Activated naive CD4-positive, alpha-beta T cell treated with anti-CD3 and anti-CD28 coated beads, Interleukin-2, amount 50 U/mL, for 72 hours (primary cell): ENCODE measurements at places on chromosomes 6 and 20.

- DNase-seq = no peak
Measured at GRCh38 chr6:166604911-166605310, 18.4 kb upstream of the RAMACL start.

DNA sequence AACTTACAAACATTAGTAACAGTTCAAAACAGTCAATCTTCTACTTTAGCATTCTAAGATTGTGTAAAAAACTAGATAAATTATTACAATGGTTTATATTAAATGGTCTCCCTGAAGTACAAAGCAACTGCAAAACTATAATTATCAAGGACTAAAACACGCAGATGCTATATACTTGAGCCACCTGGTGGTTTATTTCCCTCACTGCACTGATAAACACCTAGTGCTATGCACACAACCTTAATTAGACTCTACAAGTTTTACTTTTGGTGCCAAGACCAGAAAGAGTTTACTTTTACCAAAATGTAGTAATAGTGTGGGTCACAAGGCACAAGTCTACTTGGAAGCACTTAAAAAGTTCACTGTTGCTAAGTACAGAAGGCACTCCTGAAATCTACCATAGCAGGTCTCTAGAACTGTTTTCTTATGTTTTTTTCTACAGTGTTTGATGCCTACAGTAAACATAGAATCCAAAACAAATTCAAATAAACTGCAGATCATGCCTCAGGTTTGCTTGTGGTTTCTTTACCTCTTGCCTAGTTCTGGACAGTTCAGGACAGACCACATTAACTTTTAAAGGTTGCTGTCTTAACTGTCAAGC is 49.2 kb downstream of the GMDS start:
- DNase-seq = no peak

DNA sequence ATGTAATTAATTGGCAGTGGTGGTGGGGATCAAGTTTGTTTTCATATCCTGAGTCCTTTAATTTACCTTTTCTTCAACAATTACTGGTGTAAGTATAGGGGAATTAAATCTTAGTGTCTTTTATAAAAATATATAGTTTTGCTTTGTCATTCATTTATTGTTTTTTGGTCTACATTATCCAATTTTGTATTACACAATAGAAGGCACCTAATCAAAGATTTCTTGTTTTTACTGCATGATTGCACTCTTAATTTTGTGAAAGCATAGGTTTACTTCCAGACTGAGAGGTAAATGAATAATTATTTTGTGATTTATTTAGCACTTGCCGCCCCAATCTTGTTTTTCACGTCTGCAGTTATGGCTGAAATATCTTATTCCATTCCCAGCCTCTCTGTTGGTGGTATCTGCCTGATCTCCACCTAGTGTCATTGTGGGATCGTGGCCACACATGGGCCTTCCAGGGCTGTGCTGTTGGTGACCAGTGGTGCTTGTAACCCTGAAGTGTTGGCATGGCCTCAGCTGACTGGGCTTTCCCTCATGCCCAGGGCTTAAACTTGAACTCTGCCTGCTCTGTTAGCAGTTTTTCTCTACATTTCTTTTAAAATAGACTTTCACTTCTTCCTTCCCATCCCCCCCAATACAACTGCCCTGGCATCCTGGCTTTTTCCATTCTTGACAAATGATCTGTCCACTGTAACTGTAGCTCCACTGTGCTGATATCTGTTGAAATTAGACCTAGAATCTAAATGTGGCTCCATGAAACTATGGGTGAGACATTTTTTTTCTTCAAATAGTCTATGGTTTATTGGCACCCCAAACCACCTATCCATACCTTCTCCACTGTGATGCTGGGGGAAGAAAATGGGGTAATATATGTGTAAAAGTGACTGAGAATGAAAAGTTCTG is 24.8 kb downstream of the E2F3 start:
- no peak for DNase-seq

DNA sequence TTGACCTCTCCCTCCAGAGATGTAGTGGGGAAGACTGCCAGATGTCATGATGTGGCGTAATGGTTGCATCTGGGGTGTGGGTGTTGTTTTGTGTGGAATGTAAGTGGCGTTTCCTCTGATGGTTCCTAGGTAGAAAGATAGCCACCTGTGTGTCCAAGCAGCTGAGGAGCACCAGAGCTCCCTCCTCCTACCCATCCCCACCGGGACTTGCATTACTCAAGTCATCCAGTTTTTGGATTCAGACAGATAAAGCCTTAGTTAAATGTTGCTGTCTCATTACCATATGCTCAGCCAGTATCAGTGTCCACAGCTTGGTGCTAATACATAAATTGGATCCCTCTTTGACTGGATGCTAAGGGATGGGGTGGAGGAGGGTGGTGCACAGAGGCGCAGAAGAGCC is 282.3 kb downstream of the TBC1D7 start:
- no peak for DNase-seq

- no peak for DNase-seq
Measured at GRCh38 chr20:57500962-57501361, 24.0 kb downstream of the CTCFL start.

- no peak for DNase-seq
Measured at GRCh38 chr6:91304521-91304920, 717.6 kb upstream of the MAP3K7 start.

- no peak for DNase-seq
Measured at GRCh38 chr6:11494786-11495564, 42.6 kb upstream of the TMEM170B start.

DNA sequence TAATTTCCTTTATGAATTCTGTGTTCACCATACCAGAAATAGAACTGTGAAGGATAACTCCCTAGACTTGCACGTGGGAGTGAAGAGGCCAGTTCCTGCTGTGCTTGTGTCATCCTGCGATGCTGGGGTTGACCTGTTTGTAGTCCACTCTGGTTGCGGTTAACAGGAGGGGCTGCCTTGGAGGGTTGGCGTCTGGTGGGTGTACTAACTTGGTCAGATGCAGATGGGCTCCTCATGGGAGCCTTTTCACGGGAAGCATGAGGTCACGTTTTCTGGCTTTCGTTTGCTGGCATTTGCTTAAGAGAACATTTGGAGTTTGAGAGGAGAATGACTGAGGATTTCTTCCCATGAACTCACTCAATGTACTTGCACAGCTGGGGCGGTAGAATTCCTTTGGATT is 41.2 kb downstream of the IGF2R start:
- DNase-seq = no peak

DNA sequence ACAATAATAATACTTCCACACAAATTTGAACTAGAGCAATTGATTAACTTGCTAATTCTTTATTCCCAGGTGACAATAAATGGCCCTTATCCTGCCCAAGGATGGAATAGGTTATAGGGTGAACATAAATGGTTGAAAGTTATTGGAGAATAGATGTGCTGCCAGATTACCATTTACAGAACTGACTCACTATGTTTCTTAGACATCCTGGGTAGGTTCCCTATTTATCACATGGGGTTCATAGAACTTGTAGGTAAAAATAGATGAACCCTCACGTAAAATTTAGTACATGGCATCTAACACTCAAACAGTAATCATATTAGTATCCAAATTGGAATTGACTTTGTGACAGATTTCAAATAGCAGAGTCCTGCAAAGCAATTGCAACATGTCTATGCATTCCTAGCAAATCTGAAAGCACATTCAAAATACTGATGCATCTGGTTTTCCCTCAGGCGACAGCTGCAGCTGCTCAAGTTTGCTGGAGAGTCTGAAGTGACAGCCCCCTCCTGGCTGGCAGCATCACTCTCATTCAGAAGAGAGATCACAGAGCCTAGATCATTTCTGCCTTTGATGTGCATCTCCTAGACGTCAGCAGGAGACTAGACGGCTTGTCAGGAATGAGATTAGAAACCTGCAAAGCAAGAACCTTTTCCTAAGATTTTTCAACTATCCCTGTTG is 80.2 kb upstream of the RNF217 start:
- no peak for DNase-seq

DNA sequence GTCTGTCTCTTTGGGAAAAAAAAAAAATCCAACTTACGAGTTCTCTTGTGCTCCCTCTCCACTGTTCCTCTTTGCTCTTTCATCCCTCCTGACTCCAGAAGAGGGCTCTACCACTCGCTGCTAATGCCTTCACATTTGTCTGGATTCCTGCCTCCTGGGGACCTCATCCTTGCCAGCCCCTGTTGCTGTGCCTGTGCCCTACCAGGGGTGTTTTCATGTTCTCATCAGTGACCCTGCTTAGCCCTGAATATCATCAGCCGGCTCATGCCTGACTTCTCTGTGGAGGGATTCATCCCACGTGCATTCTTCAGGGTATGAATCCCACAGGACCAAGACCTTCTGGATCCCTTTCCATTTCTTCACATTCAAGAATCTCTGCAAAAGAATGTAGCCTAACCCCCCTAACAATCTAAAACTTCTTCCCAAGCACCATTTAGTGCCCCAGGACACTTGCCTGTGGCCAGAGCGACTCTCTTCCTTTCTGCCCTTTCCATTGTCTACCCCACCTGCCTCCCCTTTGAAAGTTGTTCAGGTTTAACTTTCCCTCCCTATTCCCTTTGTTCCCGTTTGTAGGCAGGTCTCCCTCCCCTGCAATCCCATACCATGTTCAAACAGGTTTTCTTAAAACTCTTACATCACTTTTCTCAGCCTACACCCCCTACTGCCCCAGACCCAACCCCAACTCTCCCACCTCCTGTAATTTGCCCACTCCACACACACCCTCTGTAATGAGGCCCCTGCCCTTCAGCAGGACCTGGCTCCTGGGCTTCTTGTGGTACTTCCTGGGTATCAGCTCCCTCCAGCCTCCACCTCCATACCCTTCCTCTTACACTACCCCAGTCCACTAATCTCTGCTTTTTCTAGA is 50.2 kb downstream of the RREB1 start:
- DNase-seq = no peak
